ENCODE measurements at places on chromosomes 7 and 10.

DNA sequence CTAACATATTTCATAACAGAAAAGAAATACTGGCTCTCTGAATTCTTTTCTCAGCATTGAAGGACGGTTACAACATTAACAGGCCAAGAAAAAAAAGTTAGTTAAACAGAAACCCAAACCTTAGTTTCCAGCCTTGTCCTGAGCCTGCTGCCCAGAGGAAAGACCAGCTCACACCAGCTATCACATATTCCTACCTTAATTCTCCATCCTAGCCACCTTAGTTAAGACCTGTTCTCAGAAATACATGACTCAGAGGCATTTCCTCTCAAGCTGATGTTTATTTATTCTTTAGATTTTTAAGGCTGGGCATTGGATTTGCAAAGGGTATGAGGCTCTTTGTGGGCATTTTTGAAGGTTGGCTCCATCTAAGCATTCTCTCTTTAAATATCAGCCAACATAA lies 34.3 kb upstream of the ADAM12 start:
- DNase-seq, result no peak

DNA sequence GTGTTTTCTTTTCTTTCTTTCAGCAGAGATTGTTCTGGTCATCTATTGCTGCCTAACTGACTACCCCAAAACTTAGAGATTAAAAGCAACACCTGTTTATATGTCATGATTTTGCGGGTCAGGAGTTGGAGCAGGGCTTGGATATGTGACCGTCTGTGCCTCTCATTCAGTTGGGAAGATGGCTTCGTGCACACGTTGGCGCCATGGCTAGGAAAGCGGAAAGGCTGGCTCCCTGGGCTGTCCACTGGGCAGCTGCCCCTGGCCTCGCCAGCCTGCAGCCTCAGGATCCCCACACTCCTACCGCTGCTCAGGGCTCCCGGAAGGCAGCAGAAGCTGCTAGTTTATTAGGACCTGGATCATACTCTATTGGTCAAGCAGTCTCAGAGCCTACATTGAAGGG lies 638.1 kb upstream of the FOXK1 start:
- DNase-seq, result no peak

GRCh38 chr7:14825912-14826311 lies 76.6 kb downstream of the DGKB start:
- DNase-seq, result no peak

DNA sequence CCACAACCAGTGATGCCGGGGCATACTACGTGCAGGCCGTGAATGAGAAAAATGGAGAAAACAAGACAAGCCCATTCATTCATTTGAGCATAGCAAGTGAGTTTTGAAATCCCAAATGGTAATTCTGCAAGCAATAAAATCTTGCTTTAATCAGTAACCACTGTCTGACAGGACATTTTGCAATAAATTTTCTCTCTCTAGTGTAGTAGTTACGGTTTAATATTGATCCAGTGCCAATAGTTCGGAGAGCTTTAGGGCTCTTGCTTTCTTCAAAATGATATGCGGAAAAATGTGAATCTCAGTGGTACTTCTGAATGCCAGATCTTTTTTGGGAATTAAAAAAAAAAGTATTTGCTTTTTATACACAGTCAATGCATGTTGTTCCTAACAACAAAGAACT lies 520.4 kb downstream of the SDK1 start:
- DNase-seq, result no peak

GRCh38 chr7:90841759-90842429 lies 245.8 kb downstream of the CDK14 start:
- no peak for DNase-seq

Measured in NCI-H1930 (cell line).